Left renal pelvis (tissue), 4 donors: ENCODE measurements at places on chromosomes 1 and 21. TPM values are rescaled to one million over a fixed set of nuclear protein-coding genes. Genes with fewer than 3 reads are reported as not detected.

The AMY1B gene
- polyA plus RNA-seq = 0.11 TPM

- DNase-seq = no peak
Measured at GRCh38 chr1:234206651-234207284, 166.5 kb upstream of the COA6 start.

The LCE6A gene
- polyA plus RNA-seq = not detected

DNA sequence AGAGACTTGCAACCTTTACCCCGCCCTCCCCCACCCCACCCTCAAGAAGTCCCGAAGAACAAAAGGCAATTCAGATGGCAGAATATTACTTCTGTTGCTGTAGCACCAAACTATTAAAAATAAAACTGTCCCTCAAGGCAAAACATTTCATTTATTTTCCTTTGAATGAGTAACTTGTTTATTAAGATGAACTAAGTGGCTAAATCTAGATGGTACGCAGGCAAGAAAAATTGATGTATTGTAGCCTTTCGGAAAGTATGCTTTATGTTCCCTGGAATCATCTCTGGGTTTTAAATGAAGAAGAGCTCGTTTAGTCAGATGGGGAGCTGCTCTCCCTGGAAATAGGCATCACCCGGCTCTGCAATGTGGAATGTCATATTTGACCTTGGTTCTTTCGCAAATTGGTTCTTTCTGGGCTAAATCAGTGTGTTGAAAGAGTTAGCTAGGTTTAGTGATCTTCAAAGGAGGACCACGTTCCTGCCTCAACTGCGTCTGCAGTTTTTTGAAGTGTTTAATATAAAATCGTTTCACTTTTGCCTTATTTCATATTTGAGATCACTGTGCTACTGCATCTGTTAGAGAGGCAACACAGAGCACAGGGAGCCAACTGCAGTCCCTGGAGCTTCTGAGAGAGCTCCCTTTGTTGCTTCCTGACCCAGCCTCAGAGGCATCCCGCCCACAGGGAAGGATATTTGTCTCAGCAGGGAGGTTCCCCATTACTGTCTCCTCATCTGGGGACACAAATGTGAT lies 61.8 kb downstream of the KIF26B start:
- no peak for DNase-seq

- no peak for DNase-seq
Measured at GRCh38 chr1:236421022-236421421, 26.9 kb downstream of the EDARADD start.

The S100A16 gene
- 91.7 TPM for polyA plus RNA-seq

DNA sequence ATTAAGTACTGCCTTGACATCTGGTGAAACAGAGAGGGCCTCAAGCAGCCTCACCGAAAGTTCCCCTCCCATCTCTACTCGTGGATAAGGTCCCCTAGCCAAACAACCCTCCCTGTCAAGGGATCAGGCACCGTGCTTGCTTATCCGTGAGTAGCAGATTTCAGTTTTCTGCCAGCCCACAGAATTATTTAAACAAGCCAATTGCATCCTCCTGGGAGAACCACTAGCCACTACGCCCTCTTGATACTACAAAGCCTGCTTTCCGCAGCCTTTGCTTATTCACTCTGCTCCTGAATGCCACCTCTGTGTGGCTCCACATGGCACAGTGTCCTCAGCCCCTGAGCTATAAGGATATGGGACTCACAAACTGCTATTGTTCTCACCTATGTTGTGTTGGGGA lies 5.9 kb upstream of the TFF2 start:
- no peak for DNase-seq

- no peak for DNase-seq
Measured at GRCh38 chr1:201320168-201320788, 37.0 kb downstream of the PKP1 start.

DNA sequence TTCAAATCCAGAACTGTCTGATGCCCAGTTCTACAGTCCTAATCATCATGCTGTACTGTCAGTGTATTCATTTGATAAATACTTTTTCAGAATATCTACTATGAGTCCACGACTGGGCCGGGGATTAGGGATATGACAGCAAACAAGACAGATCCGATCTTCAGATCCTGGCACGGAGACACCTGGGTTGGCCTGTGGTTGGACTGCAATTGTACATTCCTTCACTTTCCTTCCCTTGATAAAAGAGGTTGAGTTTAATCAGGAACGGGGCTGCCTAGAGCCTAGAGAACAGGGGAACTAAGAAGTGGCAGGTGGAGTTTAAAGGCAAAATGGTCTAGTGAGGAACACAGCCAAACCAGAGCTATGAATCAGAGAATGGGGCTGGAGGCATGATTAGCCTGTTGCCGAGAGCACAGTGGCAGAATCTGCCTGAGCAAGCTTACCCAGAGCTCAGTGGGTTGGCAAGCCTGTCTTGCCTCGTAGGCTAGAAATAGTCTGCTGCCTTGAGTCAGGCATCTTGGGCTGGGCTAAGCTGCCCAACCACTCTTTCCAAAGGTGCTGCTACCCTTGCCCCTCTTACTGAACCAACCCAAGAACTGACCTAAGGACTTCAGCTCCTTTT lies 38.1 kb upstream of the PTCH2 start:
- no peak for DNase-seq

GRCh38 chr1:232040260-232040659 lies 413.7 kb downstream of the DISC1 start:
- DNase-seq = no peak

- no peak for DNase-seq
Measured at GRCh38 chr1:160779626-160780397, 16.2 kb upstream of the LY9 start.

GRCh38 chr1:1357871-1358432 lies 403 bp downstream of the MXRA8 start:
- no peak for DNase-seq

DNA sequence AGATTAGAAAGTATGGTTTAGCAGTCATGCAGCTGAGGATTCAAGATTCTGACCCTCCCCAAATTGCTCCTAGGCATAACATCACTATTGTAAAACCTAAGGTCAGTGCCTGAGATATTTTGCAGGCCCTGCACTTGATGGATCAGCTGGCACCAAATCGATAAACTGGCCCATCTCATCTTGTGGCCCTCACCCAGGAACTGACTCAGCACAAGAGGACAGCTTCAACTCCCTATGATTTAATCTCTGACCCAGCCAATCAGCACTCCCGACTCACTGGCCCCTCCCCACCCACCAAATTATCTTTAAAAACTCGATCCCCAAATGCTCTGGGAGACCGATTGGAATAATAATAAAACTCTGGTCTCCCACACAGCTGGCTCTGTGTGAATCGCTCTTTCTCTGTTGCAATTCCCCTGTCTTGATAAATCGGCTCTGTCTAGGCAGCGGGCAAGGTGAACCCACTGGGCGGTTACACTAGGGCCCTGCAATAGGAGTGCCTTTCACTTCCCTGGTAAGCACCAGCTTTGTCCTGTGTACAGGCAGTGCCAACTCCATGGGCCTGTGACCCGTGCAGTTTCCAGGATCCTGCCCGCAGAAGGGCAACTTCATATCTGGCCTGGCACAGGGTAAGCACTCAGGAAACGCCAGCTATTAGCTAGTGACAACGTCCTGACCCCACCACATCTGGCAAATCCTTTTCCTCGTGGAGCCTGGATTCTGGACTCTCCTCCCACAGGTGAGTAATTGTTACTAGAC lies 28.7 kb upstream of the SLC2A5 start:
- DNase-seq = no peak

The DIPK1A gene
- 11.1 TPM for polyA plus RNA-seq

- no peak for DNase-seq
Measured at GRCh38 chr1:36793452-36793851, 240.9 kb downstream of the GRIK3 start.

The LRRC42 gene
- polyA plus RNA-seq = 42.4 TPM

DNA sequence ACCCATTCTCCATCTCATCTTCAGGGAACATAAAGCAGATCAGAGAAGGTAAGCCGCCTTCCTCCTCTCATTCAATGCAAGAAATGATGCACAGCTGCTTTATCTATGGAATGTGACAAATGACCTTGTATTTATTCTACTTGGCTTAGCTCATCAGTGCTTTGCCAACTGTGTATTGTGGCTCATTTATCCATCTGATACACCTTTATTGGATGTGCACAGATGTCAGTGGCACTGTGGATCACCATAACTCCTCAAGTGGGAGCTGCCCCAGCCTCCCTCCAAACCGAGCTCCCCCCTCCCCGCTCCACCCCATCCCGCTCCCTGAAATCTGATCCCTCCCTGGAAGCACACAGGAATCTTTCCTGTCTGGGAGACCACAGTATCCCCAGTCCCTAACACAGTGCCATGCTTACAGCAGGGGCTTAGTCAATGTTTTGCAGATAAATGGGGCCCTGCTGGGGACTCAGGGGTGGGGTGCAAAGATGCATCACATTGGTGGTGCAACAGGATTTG lies 156.0 kb upstream of the RAB4A start:
- DNase-seq = no peak

The TSACC gene
- 0.23 TPM for polyA plus RNA-seq

The SLC45A3 gene
- polyA plus RNA-seq = 10.5 TPM

The PERM1 gene
- 0.23 TPM for polyA plus RNA-seq

DNA sequence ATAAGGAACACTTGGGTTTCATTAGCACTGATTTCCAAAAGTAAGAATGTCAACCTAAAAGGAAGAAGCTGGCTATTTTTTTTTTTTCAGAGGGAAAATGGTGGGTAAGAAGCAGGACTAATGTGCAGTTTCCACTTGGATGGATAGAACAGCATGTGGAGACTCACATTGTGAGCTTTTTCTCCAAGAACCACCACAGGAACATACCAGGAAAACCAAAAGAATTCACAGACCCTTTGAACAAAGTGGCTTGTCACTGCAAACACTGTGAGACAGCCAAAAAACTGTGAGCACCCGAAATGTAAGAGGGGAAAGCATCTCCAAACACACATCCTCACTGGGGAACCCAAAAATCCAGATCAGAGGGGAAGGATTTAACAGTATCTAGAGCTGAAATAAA lies 15.7 kb upstream of the MX1 start:
- no peak for DNase-seq

DNA sequence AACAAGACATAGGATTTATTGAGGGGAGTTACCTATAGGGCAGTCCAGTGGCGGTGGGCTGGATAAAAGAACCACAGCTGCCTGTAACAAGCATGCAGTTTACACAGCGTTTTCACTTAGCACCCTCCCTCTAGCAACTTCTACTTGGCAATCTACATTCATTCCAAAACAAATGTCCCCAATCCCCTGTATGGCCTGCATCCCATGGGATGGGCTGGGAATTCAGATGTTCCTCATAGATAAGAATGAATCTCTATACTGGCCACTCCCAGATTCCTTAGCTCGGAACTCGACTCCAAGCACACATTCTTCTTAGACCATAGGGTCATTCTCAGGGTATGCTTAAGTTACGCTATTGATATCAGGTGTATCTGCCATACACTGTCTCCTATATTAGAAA lies 33.3 kb downstream of the PCP4 start:
- DNase-seq = no peak

GRCh38 chr1:201736707-201737320 lies 92.1 kb upstream of the IPO9 start:
- DNase-seq = no peak

The DENND2D gene
- 13.9 TPM for polyA plus RNA-seq

- DNase-seq = no peak
Measured at GRCh38 chr1:47661040-47661439, 223.2 kb downstream of the FOXD2 start.

The PLEKHN1 gene
- 0.90 TPM for polyA plus RNA-seq

DNA sequence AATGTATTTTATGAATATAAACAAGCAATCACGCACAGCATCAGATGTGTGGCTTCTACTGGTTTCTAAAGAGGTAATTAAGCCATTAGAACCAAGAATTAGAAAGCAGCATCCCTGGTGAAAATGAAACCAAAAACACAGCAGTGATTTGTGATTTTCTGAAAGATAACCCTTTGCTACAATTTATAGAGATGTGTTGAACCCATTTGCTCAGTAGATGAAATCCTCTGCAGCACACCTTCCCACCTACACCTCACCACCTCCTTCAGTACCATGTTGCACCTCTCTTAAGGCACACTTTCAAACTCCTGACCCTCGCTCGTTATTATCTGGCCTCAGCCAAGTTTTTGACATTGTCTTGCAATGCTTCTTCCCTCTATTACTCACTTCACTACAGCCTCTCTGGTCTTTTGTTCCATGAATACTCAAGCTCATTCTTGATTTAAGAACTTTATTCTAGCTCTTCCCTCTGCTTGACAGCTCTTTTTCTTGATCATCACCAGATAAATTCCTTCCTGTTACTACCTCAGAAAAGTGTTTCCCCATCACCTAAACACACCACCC lies 38.6 kb downstream of the NSL1 start:
- no peak for DNase-seq

The REG4 gene
- polyA plus RNA-seq = 1.2 TPM

- no peak for DNase-seq
Measured at GRCh38 chr1:119141020-119141424, 569 bp upstream of the WARS2 start.

GRCh38 chr21:39003982-39004633 lies 179.1 kb downstream of the PSMG1 start:
- DNase-seq = no peak

DNA sequence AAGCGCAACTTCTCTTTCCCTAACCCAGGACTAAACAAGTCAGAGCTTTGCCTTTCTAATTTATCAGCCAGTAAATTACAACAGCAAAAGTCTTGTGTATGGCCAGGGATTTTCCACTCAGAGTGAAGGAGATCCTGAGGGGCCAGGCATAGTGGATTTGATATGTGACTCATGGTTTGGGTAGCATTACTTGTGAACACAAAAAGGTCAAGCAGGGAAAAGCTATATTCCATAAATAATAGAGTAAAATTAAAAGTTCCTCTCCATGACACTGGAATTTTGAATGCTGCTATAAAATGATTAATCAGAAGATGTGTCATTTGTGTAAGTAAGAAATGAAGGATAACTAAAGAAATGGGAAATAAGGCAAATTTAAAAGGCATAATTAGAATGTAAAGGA lies 284.8 kb downstream of the HLX start:
- no peak for DNase-seq

DNA sequence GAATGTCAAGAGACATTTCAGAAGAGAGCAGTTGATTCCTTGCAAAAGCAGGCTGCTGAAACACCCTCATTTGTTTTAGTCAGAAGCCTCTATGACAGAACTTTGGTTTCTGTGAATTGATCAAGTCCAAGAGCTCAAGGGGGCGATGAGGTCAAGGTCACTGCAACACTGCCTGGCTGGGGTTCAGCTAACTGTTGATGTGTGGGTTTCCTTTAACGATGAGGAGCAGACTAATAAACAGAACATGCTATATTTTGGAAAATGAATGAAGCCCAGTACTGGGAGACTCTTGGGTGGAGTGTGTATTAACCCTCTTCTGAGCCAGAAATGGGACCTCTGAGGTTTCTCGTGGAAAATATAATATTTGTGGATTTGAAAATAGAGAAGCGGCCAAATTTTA lies 109.3 kb downstream of the ZC3H11B start:
- DNase-seq = no peak

The EXTL1 gene
- polyA plus RNA-seq = 1.2 TPM
